ENCODE measurements at places on chromosomes 7 and 10.

DNA sequence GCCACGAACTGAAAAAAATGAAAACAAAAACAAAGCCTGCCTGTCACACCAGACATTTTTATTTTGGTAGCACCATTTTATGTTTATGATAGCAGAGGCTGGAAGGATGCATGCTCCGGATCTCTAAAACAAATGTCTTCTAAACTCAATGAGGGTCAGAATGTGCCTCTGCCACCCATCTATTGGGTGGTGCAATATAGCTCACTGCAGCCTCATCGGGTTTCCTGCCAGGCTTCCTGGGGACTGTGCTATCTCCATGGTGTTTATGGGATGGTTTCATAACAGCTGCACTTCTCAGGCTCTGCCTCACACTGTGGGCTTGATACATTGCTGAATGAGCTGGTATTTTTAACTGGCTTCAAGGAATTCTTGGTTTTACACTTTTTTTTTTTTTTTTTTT lies 94.4 kb downstream of the ITIH5 start:
- DNase-seq, result no peak

DNA sequence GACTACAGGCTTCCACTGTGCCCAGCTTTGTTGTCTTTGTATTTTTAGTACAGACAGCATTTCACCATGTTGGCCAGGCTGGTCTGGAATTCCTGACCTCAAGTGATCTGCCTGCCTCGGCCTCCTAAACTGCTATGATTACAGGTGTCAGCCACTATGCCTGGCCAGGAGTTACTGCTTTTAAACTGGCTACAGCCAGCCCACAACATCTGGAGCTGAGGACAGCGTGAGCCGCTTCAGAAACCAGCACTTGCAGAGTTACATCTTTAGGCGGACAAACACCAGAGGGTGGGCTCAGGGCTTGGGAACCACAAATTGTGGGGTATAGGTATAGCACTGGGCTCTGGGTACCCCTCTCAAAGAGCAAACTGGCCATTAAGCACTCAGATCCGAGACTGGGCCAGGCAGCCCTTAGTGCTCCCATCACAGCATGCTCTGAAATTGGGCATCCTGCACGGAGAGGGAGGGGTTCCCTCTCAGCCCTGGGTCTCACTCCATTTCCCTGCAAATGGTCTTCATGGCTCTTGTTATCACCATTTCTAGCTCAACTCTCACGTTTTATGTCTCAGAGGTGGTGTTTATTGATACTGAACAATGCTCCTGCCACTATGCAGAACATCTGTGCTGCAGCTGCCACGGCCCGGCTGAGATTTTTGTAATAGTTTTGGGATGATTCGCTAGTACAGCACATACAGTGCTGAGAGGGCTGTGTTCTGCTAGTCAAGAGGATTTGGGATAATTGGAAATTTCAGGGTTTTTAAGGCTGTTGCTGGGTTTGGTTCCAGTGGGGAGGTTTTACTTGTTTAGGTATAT lies 146.4 kb upstream of the LYZL2 start:
- no peak for DNase-seq

- DNase-seq, result no peak
These were observed 1.9 kb upstream of the NRF1 start for GRCh38 chr7:129609666-129610065.

DNA sequence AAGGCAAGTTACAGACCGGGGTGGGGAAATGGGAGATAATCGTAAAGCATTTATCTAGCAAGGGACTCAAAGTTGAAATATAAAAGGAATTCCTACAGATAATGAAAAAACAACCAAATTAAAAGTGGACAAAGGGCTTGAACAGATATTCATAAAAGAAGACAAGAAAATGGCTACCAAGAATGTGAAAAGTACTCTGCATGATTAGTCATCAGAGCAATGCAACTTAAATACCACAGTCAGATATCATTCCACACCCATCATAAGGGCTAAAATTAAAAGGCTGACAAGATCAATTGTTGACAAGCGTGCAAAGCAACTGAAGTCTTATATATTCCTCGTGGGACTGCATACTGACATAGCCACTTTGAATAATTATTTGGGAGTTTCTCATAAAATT lies 124.6 kb upstream of the RSU1 start:
- no peak for DNase-seq

- DNase-seq, result no peak
These were observed 57.2 kb upstream of the INPP5A start for GRCh38 chr10:132480356-132480755.

- DNase-seq, result no peak
These were observed 49.5 kb downstream of the SGMS1 start for GRCh38 chr10:50574305-50574704.

- no peak for DNase-seq
These were observed 886.7 kb upstream of the GHITM start for GRCh38 chr10:83252596-83252995.

- no peak for DNase-seq
These were observed 109.2 kb downstream of the PPP1R3A start for GRCh38 chr7:113809581-113809980.

DNA sequence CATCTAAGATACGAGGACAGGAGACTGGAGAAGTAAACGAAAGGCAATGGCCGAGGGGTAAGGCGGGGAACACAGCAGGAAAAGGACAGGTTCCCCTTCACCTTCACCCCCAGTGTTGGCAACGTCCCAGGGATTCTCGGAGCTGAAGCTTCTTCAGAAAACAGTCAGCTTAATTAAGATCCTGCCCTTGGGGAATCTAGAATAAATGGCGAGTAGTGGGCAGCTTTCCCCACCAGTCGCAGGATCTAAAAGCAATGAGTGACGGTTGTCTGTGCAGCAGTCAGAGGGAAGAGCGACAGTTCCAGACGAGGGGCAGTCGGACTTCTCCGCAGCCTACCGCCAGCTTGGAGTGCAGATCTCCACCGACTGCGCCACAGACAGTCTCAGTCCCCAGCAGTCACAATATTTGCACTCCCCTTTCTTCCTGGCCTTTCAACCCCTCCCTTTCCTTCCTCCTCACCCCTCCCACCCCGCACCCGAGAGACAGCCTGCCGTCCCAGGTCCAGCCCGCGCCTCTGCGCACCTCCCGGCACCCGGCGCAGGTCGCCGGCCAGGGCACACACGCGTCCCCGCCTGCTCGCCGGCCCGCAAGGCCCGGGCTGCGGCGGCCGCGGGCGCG lies 10.9 kb upstream of the SP8 start:
- no peak for DNase-seq

GRCh38 chr7:138483531-138483930 lies 23.5 kb downstream of the TRIM24 start:
- no peak for DNase-seq

DNA sequence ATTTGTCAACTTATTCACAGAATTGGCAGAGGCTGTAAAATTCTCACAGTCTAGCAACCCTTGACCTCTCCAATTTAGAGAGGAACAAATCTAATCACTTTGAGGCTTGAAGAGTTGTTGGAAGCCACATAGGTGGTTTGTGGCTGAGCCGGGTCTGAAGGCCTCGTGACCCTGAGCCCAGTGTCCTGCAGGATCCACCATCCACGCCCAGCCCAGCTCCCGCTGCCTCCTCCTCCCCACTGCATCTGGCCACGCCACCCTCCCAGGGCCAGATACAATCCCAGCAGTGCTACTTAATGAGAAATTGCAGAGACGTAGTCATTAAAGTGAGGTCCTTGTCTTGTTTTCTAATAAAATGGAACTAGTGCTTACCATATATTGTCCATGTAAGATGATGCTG lies 81.4 kb upstream of the SHH start:
- DNase-seq, result no peak

DNA sequence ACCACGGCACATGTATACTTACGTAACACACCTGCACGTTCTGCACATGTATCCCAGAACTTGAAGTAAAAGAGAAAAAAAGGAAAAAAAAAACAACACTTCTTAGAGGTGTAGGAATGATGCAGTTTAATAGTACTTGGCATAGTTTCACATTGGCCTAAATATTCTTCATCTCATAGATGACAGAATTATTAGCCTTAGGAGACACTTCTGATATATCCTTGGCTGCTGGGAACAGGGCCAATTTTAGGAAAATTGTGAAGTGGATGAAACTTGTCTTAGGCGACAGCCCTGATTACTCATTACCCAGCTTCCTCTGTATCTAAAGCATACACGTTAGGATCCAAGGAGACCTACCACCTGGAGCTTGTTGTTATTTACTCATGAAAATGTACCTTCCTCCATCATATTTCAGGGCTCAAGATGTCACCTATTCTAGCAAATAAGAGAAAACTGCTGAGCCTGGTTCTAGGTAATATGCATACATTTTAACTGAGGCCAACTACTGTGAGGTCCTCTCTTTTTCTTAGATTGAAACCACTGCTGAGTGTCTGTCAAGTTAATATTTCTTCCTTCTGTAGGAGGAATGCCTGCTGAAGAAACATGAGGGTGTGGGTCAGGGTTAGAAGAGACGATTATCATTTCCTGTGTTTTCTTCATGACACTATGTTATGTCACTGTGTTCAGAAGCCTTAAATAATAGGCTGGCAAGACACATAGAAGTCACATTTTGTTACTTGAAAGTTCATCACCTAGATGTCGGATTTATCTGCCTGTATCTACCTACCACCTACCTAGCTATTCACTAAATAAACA lies 44.3 kb downstream of the CPED1 start:
- no peak for DNase-seq

- DNase-seq, result no peak
These were observed 51.4 kb upstream of the SMNDC1 start for GRCh38 chr10:110355922-110356627.

- DNase-seq, result no peak
These were observed 51.6 kb downstream of the GPAM start for GRCh38 chr10:112131996-112132395.

GRCh38 chr7:45070254-45070642 lies 18.5 kb downstream of the NACAD start:
- no peak for DNase-seq

- no peak for DNase-seq
These were observed 144.5 kb downstream of the REEP3 start for GRCh38 chr10:63665670-63666134.
